ENCODE measurements at places on chromosomes 1 and 21.

GRCh38 chr1:55703726-55704363 is 488.7 kb upstream of the USP24 start:
- DNase-seq = no peak

GRCh38 chr1:198598796-198599321 is 40.0 kb upstream of the PTPRC start:
- peak; percentile 11 for DNase-seq

DNA sequence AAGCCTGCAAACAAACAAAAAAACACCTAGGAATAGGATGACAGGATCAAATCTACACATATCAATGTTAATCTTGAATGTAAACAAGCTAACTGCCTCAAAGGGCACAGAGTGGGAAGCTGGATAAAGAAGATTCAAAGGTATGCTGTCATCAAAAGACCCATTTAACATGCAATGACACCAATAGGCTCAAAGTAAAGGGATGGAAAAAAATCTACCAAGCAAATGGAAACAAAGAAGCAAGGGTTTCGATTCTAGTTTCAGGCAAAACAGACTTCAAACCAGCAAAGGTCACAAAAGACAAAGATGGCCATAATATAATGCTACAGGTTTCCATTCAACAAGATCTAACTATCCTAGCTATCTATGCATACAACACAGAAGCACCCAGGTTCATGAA is 16.2 kb upstream of the OR2T10 start:
- DNase-seq = no peak

DNA sequence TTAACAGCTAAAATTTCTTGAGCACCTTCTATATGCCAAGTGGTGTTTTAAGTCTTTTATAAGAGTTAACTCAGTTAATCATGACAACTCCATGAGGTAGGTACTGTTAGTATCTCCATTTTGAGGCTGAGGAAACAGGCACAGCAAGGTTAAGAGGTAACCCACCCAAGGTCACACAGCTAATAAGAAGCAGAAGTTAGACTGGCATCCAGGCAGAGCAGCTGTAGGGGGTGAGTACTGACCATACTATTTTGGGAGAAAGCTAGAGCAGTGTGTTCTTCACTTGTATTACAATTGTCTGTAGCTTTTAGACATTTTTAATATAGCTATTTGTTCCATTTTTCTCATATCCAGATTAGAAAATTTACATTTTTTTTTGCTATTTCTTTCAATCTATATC is 4.8 kb downstream of the ATP6V1G3 start:
- DNase-seq = no peak

GRCh38 chr21:20419772-20420171 is 578.4 kb upstream of the NCAM2 start:
- no peak for DNase-seq
